ENCODE measurements at places on chromosomes 1 and 21.

- DNase-seq, result no peak
Measured at GRCh38 chr1:229537894-229538293, 20.6 kb downstream of the ABCB10 start.

- DNase-seq, result no peak
Measured at GRCh38 chr1:154453574-154454352, 48.3 kb upstream of the TDRD10 start.

GRCh38 chr1:110188035-110188618 lies 22.0 kb upstream of the KCNC4 start:
- DNase-seq, result no peak

GRCh38 chr1:203063287-203063686 lies 22.5 kb downstream of the MYOG start:
- DNase-seq, result no peak

GRCh38 chr1:3468236-3469103 lies 14.0 kb downstream of the ARHGEF16 start:
- no peak for DNase-seq

GRCh38 chr1:236501093-236501492 lies 22.7 kb upstream of the LGALS8 start:
- no peak for DNase-seq

DNA sequence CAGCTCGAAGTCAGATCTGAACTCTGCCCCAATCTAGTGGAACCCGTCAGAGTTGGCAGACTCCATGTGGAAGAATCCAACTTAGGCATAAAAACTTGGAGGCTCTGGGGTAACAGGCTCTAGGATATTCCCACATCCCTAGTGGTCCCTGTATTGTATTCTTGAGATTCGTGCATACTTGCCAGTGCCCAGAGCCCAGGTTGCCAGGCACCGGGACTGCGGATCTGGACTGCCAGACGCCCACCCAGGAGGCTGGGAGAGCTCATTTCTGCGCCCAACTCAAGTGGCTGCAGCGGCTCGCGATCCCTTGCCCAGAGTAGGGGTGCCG lies 1.1 kb downstream of the GRIK1 start:
- DNase-seq, result no peak

GRCh38 chr1:162206300-162206699 lies 136.8 kb downstream of the NOS1AP start:
- no peak for DNase-seq

DNA sequence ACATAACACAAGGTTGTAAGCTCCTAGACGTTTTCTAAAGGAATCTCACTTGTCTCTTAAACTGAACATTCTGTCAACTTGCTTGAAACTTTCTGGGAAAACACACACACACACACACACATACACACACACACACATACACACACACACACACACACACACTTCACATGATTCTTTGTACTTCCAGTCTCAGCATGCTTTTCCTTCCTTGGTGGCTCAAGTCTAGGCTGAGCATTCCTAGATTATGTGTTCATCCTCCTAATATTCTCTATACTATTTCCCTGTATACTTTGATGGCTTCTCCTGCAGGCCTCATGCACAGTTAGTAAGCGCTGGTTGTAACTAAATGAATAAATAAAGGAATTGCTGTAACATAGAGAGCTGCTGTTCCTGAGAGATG lies 372.1 kb downstream of the PTPRC start:
- DNase-seq, result no peak

DNA sequence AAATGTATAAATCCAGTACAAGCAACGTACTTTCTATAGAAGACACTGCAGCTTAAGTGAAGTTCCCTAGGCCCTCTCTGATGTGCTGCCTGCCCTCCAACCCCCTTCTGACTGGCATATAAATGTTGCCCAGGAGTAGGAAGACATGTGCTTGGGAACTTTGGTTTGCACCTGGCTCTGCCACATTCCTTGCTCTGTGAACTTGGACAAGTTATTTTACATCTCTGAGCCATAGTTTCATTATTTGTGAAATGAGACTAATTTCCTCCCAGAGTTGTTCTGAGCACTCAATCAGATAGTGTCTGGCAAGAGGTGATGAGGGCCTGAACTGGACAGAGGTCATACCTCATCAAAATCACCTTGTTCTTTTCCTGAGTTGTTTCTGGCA lies 3.5 kb upstream of the PHC2 start:
- no peak for DNase-seq

DNA sequence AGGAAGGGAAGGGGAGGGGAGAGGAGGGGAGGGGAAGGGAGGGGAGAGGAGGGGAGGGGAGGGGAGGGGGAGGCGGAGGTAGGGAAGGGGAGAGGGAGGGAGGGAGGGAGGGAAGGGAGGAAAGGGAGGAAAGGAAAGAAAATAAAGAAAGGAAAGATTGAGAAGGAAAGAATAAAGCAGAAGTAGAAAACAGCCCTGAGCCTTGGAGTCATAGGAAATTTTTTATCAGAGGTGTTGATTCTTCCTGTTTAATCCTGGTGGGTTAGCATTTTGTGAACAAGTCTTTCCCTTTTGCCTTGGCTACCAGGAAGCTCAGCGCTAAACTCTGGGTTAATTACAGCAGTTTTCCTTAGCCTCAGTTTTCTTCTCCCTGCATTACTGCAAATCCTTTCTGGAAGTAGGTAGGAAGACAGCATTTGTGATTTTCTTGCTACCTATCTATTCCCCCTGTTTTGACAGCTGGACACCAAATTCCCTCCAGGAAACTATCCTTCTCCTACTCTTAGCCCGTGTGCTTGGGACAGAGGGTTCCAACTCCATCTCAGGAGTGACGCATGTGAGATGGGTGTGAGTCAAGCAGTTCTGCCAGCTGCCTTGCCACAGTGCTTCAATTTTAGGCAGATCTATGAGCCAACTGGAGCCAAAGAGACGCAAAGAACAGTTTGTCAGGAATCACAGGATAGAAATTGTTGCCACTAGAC lies 26.9 kb downstream of the TOMM20 start:
- DNase-seq, result no peak

- no peak for DNase-seq
Measured at GRCh38 chr1:181089676-181090544, 1.4 kb downstream of the IER5 start.

- DNase-seq, result no peak
Measured at GRCh38 chr1:186009039-186009737, 275.0 kb downstream of the HMCN1 start.
